Pulmonary artery endothelial cell (primary cell): ENCODE measurements at places on chromosomes 4 and X. TPM values are rescaled to one million over a fixed set of nuclear protein-coding genes. Genes with fewer than 3 reads are reported as not detected.

Gene RENBP
- 4.9 and 8.5 TPM in 2 replicates for total RNA-seq

Gene PAGE5
- total RNA-seq = not detected in 2 replicates

Gene CT45A1
- not detected in 2 replicates for total RNA-seq

Gene SMIM10L2A
- 0.28 and 0.40 TPM in 2 replicates for total RNA-seq

Gene DDX53
- not detected in 2 replicates for total RNA-seq

Gene SLC34A2
- not detected in 2 replicates for total RNA-seq

Gene CLGN
- 0.13 and 0.25 TPM in 2 replicates for total RNA-seq

Gene PRSS12
- total RNA-seq = 0.26 TPM in 1 of 2 replicates, not detected in the other

Gene C4orf50
- total RNA-seq = not detected in 2 replicates

Gene RNF175
- not detected in 2 replicates for total RNA-seq

Gene KANTR
- 4.6 and 5.7 TPM in 2 replicates for total RNA-seq

Gene SYNPO2
- 0.13 and 0.18 TPM in 2 replicates for total RNA-seq

Gene GPRASP2
- 17.6 and 27.4 TPM in 2 replicates for total RNA-seq

Gene PLAC8
- total RNA-seq = 0.33 and 0.60 TPM in 2 replicates

Gene NSUN7
- total RNA-seq = 0.07 and 0.21 TPM in 2 replicates

Gene PLXNB3
- 3.9 and 5.5 TPM in 2 replicates for total RNA-seq

Gene CT47B1
- total RNA-seq = not detected in 2 replicates

Gene AR
- 5.2 and 11.4 TPM in 2 replicates for total RNA-seq

Gene GABRG1
- not detected in 2 replicates for total RNA-seq

Gene JCHAIN
- total RNA-seq = not detected in 2 replicates

Gene LANCL3
- total RNA-seq = 0.35 and 0.99 TPM in 2 replicates

Gene CHM
- 14.6 and 18.3 TPM in 2 replicates for total RNA-seq

Gene TLR6
- 1.2 and 1.5 TPM in 2 replicates for total RNA-seq

Gene ANKRD37
- total RNA-seq = 4.7 and 6.5 TPM in 2 replicates

Gene SLC49A3
- 1.1 and 4.5 TPM in 2 replicates for total RNA-seq

Gene ADGRG4
- not detected in 2 replicates for total RNA-seq

Gene SPANXB1
- total RNA-seq = not detected in 2 replicates

Gene CDKL2
- total RNA-seq = 0.13 and 0.39 TPM in 2 replicates

Gene GABRA4
- total RNA-seq = not detected in 2 replicates
